KG1 (cell line): ENCODE measurements at places on chromosomes 3 and 15.

- no peak for DNase-seq
Measured at GRCh38 chr15:39546842-39547241, 34.0 kb upstream of the THBS1 start.

DNA sequence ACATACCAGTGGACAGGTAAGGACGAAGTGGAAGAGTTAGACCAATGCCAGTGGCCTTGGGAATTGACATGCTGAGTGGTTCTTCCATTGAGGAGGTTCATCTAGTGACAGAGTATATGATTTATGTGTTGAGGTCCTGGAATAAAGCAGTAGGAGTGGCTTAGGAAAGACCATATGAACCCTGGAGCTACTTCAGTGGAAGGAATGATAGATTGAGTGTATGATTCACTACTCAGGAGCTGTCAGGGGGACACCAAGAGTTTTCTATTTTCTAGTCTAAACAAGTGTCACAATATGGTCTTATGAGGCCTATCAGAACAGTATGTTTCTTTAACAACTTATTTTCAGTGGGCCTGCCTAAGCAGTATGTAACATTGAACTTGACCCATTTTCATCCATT is 63.9 kb downstream of the NME9 start:
- no peak for DNase-seq

DNA sequence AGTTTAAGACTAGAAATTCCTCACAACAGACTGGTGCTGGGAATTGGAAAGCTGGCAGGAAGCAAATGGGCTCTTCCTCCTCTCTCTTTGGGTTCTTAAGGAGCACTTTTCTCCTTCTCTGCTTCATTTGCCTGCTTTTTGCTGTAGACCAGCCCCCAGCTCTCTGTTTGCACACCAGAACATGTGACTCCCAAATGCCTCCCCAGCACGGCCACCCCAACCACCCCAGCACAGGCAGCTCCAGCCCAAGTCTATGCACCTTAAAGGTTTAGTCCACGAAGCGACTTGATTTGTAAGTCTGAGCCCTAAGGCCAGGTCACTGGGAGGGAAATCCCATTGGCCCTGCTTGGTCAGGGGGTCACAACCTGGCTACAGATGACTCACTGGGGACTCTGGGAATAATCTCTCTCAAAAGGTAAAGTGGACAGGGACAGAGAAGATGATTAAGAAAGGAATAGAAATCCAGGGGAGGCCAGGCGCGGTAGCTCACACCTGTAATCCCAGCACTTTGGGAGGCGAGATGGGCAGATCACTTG is 377.8 kb upstream of the PROK2 start:
- no peak for DNase-seq

- DNase-seq = no peak
Measured at GRCh38 chr3:113423699-113424098, 17.6 kb downstream of the CFAP44 start.
